ENCODE measurements at places on chromosomes 2 and 18.

- no peak for DNase-seq
Observed at GRCh38 chr2:175734686-175735085, 267.4 kb downstream of the LNPK start.

DNA sequence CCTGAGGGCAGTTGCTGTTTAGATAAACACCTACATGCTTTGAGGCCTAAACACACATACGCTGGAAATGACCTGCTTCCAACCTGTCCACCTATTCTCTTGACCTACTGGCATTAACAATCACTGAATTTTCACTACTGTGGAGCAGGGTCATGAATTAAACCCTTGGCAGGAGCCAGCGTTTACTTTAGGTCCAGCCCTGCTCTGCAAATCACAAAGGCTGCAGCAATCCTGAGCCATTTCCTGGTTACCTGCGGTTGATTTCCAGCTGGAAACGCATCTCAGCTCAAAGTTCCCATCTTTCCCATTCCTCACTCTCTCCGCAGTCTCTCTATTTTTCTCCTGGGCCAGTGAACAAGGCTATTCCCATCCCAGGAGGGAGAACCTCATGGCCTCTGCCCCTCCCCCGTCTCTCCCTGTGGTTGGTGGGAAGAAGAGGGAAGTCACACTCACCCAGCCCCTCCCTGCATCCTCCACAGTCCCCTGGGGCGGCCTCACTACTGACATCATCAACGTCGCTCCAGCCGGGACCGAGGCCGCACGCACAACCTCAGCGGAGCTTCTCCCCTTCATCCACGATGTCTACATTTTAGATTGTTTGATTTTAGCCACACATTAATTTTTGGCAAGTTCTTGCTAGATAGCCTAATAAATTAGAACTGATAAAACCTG, 84.5 kb upstream of the SNTG2 start:
- DNase-seq, result no peak

DNA sequence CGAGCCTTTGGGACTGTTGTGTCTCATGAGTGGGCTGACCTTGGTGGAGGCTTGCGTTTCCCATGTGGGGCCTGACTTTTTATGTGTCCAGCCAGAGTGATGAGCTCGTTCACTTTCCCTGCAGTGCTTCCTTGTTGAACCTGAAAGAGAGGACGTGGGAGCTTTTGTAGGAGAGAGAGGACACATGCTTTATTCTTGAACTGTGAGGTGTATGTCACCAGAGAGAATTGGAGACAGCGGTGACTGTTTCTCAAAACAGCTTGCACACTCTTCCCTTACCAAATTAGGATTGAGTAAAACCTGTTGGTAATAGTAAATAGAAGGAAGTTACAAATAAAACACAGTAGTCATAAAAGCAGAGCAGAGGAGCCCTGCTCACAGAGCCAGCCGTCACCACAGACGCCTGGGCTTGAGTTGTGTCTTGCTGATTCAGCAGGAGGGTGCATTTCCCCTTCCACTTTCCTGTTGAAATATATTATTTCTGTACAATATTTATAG, 60.7 kb downstream of the INPP4A start:
- peak; percentile 27 for DNase-seq

DNA sequence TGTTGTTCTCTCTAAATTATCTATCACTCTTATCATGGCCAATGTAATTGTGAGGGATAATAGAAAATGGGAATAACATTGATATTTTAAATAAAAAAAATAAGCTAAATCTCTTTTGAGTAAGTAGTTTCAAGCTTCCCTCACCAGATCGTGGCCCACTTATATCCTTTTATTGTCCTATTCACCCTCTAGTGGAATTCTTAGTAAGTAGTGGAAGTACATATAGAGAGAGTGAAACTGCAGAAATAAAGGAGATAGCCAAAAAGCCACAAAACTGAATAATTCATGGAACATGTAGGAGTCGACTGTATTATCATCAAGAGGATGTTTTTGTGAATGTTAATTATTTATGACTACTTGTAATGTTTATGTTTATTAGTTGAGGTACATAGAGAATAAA, 66.1 kb upstream of the DTNA start:
- DNase-seq, result no peak

DNA sequence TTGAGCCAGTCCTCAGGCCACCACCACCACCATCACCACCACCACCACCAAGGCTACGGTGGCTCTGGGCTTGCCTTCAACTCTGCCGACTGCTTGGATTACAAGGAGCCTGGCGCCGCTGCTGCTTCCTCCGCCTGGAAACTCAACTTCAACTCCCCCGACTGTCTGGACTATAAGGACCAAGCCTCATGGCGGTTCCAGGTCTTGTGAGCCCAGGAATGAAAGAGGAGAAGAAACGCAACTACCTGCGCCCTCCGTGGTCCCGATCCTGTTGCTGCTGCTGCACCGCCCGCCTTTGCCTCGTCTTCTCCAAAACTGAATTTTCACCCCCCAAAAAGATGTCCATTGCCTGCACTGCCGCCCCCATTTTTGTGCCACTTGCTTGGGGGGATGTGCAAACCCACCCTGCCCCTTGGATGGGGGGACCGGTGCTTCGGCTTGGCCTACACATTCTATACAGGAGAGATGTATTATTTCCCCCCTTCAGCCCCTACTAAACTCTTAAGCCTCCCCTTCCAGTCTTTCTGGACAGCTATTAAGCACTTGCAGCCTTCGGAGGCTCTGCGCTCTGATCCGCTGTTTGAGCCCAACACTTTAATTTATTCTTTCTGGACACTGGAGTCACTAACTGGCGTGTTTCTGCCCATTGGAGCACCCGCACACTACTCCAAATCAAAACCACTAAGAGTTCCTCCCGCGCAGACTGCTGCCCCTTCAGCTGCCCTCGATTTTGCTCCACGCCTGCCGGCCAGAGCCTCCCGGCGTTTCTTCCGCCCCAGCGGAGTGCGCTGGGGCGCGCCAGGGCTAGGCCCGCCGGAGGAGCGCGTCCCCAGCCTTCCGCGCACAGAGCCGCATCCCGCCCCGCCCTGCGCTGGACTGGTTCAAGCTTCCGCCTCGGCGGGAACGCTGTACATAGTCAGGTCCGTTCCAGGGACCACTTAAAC, 5.7 kb downstream of the OTX1 start:
- no peak for DNase-seq

DNA sequence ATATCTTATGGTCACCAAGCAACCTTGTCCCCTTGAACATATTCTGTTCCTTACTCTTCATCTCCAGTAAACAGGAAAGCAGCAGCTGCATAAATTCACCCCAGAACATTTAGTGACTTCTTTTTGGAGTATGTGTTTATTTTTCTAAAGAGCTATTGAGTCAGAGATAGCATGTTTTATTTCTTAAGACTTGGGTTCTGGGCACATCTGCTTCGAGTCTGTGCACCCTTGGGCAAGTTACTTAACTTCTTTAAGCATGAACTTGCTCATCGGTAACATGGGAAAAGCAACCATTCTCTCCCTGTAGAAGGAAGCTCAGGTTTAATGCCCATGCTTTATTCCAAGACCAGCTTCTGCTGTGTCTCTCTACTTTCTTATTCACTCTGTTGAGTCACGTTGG, 309.3 kb upstream of the MEX3C start:
- no peak for DNase-seq

- DNase-seq, result no peak
Observed at GRCh38 chr2:27095427-27095744, 8.8 kb downstream of the KHK start.

- DNase-seq, result no peak
Observed at GRCh38 chr2:156343096-156343939, 10.8 kb upstream of the NR4A2 start.

Data from activated naive CD4-positive, alpha-beta T cell treated with Interleukin-2 at 50 U/mL for 16 hours (primary cell).